ENCODE measurements at places on chromosomes 12 and 14. TPM values are rescaled to one million over a fixed set of nuclear protein-coding genes. Genes with fewer than 3 reads are reported as not detected.

- peak; percentile 55 for DNase-seq
These were observed at the start of gene ANKS1B for GRCh38 chr12:99984271-99985128. ANKS1B (minus strand) TSS chr12:99984936; CDS start chr12:99984237, 699 bp downstream.

DNA sequence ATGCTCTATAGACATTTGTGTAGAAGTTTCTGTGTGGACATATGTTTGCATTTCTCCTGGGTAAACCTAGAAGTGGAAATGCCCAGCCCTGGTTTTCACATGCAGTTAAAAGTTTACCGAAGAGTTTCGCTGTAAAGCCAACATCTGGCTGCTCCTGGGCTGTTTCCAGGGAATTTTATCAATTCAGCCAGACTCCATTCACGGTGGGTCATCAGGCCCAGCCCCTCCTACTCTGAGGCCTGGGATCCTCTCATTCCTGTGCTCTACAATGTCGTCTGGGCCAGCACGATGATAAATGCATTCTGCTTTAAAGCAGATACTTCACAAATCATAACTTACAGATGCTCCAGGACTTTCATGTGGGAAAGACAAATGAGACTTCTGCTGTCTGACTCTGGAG, 7.1 kb downstream of the NUAK1 start:
- no peak for DNase-seq

DNA sequence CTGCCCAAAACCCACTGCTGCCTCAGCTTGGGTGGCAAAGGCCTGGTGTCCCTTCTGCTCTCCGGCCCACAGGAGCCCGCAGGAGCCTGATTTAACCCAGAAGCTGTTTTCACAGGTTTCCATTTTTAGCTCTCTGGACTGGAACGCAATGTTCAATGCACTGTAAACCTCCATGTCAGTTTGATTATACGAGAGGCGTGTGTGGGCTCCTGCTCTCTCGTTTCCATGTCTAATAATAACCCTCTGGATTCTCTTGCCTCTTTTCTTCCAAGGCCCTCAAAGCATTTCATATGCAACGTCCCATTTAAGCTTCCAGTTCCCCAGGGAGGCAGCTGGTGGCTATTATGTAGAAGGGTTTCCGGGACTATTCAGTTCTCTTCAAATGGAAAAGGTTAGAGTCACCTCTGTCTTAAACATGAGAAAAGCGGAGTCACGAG, 161.1 kb downstream of the SUDS3 start:
- DNase-seq, result no peak

- no peak for DNase-seq
These were observed 453.3 kb downstream of the C12orf50 start for GRCh38 chr12:87575906-87576305.

DNA sequence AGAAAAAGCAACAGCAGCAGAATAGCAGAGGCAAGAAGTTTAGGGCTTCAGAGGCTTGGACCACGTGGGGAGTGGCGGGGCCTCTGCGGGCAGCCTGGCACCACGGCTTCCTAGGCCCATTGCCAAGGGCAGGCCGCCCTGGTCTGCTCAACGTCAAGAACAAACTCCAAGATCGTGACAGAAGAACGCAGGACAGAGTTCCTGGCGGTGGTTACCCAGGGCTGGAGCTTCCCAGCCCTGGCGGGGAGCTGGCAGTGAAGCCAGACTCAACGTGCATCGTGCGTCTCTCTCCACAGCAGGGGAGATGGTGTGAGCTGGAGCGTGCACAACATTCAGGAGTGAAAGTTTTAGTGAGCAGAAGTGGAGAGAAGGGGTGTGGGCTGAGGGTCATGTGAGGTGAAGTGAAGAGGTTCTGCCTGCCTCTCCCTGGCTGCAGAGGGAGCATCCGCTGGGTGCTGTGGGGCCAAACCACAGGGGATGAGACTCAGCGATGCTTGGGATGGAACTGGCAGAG, 13.9 kb upstream of the CACNA2D4 start:
- no peak for DNase-seq

GRCh38 chr14:64870160-64870559, 9.5 kb downstream of the SPTB start:
- no peak for DNase-seq

DNA sequence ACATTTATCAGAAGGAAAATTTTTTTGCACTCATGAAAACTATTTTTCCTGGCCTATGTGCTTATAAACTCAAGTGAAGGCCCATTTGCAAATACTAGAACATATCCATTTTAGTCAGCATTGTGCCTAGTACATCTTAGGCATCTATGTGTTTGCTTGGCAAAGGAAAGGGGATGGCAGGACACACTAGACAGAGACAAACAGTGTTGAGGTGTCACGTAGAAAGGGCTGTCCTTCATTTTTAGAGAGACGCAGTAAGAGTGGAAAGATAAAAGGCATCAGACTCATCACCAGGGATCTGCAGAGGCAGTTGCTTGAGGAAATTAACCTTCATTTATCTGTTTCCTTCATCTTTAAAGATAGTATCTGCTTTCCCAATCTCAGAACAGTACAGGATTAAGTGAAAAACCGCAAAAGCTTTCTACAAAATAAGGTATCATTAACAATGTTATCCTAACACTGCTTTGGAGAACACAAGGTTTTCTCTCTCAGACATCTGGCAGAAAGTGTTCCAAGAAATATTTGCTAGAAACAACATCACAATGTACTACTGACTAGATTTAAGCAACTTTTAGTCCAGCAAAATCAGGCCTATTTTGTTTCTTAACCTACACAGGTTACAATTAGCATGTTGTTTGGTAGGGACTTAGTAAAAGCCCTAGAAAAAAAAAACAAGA, 2.0 kb downstream of the YBX3 start:
- DNase-seq, result no peak

DNA sequence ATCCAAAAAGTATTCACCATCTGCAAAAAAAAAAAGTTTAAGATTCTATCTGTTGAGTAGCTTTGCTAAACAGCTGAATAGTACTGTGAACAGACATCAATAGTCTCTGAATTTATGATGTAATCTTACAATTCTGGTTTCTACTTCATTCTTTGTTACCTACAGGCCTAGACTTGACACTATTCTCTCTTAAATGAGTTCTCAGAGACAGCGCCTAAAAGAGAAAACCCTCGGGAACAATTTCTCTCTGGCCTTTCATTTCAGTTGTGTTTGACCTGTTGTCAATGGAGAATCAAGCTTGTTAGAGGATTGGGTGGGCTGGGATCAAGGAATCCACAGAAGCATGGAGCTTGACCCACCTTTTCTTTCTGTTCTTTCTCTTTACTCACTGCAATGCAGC, 5.9 kb upstream of the TWF1 start:
- DNase-seq, result no peak

- no peak for DNase-seq
These were observed 80.4 kb downstream of the FOXN4 start for GRCh38 chr12:109228664-109229063.

DNA sequence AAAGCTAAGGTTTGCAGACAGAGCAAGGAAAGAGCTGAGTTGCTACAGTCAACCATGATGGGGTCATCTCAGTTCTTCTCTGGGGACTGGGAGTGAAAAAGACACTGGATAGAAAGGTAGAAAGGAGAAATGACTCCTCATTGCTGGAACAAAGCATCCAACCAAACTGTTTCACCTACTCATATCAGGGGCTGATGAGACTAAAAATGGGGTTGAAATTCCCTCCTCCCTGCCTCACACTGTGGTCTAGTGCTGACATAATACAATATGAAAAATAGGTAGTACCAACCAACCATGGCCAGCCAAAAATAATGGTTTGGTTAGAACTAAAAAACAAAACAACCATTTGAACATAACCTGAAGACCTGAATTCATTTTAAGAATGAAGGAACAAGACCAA, 220.7 kb downstream of the DPF3 start:
- no peak for DNase-seq

DNA sequence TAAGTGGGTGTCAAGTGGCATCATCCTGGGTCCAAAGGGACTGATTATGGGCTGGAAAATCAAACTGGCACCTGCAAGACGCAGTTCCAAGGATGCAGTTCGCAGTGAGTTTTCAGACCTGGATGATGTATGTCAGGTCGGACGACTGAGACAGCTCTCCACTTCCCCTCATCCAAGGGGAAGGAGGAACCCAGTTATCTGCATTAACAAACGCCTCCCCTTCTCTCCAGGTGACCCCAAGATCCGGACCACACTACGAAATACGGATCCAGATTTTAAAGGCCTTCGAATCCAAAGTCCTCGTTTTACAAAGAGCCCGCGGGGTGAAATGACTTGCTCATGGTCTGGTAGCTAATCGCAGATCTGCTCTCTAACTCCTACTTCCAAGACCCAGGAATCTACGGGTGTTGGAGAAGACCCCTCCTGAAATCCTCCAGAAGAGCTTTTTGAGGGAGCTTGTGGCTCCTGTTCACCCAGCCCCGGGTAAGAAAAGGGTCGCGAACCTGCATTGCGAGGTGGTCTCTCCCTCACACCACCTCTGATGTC, 460 bp upstream of the SYNE2 start:
- no peak for DNase-seq

DNA sequence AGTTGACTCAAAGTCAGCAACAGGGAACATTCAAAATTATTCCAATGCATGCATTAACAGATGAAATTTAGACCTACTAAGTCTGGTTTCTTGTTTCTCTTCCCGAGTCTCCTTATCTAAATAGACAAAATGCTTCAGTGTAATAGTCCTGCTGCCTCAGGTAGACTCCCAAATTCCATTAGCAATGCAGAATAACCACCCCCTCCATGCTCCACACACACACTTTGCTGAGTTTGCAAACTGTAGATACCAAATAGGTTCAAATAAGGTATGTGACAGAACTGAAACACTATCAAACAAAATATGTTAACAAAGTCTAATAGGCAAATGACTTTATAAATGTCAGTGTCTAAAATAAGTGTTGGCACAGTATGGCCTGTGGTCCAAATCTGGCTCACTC, 451.1 kb upstream of the SOX5 start:
- DNase-seq, result no peak

The RNU6-7 gene
- not detected for polyA plus RNA-seq

The GPR84 gene
- 0.15 TPM for polyA plus RNA-seq

The PLD4 gene
- polyA plus RNA-seq, result 2.5 TPM

The PTPRO gene
- 257 TPM for polyA plus RNA-seq

The BIN2 gene
- 3.2 TPM for polyA plus RNA-seq

Data from left kidney (tissue), 8 donors.